ENCODE measurements at places on chromosomes 1 and 21. TPM values are rescaled to one million over a fixed set of nuclear protein-coding genes. Genes with fewer than 3 reads are reported as not detected.

Gene PRDM16
- 0.31 TPM for total RNA-seq

Gene CRYBG2
- total RNA-seq, result 0.90 TPM

Gene SLC5A9
- total RNA-seq, result not detected

Gene PKN2
- total RNA-seq, result 10.1 TPM
